ENCODE measurements at places on chromosomes 7 and 10.

- no peak for DNase-seq
Observed at GRCh38 chr10:603745-604144, 85.7 kb downstream of the DIP2C start.

DNA sequence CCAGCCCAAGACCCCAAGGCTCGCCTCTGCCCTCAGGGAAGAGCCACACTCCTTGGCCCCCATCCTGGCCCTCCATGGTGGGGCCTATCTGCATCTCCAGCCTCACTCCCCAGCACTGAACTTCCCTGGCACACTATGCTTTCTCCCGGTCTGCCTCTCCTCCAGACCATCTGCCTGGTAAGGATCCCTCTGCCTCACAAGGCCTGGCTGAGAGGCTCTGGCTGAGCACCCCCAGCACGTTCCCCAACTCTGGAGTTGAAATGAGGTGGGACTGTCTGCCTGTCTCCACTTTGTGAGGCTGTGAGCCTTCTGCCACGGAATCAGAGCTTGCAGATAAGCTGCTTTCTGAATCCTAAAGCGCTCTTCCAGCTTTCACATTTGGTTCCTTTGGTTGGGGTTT lies 220.7 kb downstream of the TNS3 start:
- DNase-seq: no peak

- no peak for DNase-seq
Observed at GRCh38 chr7:1725199-1725690, 55.2 kb downstream of the ELFN1 start.

DNA sequence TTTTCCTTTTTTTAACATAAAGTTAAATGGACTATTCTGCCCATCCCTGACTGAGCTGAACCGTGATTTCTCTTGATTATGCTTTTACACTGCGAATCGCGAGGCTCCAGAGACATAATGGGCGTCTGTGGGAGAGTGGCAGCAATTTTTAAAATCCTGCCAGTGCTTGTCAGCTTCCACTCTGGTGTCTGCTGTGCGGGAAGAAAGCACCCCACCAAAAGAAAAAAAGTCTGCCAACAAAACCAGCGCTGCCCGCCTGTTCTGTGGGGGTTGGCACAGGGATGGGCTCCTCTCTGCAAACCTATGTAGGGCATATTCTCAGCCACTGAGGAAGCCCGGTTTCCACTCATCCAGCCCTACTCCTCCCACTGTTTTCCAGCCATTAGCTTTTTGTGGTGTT lies 592.3 kb upstream of the GALNT17 start:
- no peak for DNase-seq
